ENCODE measurements at places on chromosomes 2 and 18. TPM values are rescaled to one million over a fixed set of nuclear protein-coding genes. Genes with fewer than 3 reads are reported as not detected.

Gene ICA1L
- 2.1 TPM for total RNA-seq

Gene DSG1
- total RNA-seq: not detected

Gene LDLRAD4
- total RNA-seq: 0.59 TPM

Gene RRM2
- 173 TPM for total RNA-seq

Gene ESPNL
- not detected for total RNA-seq

Gene CAPN14
- not detected for total RNA-seq

Gene RAX
- not detected for total RNA-seq

Gene LHCGR
- not detected for total RNA-seq

Gene RGPD8
- total RNA-seq: 1.5 TPM

Gene SLC8A1
- total RNA-seq: 0.34 TPM

Gene ACOXL
- not detected for total RNA-seq

Gene EIF5B
- 19.1 TPM for total RNA-seq

Gene CRACDL
- total RNA-seq: 13.3 TPM

Gene VWC2L
- not detected for total RNA-seq

Gene CABLES1
- 11.9 TPM for total RNA-seq

Gene FAM110C
- not detected for total RNA-seq

Gene CYP26B1
- total RNA-seq: 19.7 TPM

Gene LAMA3
- 9.0 TPM for total RNA-seq

Gene LRP1B
- 0.20 TPM for total RNA-seq

Gene TSN
- 50.8 TPM for total RNA-seq

Gene HOXD13
- total RNA-seq: not detected

Gene STPG4
- 0.33 TPM for total RNA-seq

Gene PSMA8
- not detected for total RNA-seq

Gene SAG
- total RNA-seq: not detected

Gene REG3G
- not detected for total RNA-seq

Gene PTPN2
- 24.2 TPM for total RNA-seq

Gene CYP1B1
- not detected for total RNA-seq

Gene SLC11A1
- total RNA-seq: under 0.01 TPM

Gene USP37
- total RNA-seq: 6.5 TPM

Gene OTOS
- not detected for total RNA-seq

Gene ZNF521
- total RNA-seq: 18.1 TPM

Gene NMUR1
- total RNA-seq: not detected

Gene CNRIP1
- 78.7 TPM for total RNA-seq

Gene CROCC2
- not detected for total RNA-seq

Gene LOXHD1
- total RNA-seq: not detected

Gene STARD6
- total RNA-seq: not detected

Gene SEH1L
- total RNA-seq: 28.8 TPM

Gene THADA
- 18.2 TPM for total RNA-seq

Gene SGPP2
- total RNA-seq: not detected

Gene SFT2D3
- total RNA-seq: 7.8 TPM

Gene INPP5D
- total RNA-seq: 17.5 TPM

Gene BCL11A
- 0.13 TPM for total RNA-seq

Data from mammary microvascular endothelial cell (primary cell).